ENCODE measurements at places on chromosomes 13 and 19.

DNA sequence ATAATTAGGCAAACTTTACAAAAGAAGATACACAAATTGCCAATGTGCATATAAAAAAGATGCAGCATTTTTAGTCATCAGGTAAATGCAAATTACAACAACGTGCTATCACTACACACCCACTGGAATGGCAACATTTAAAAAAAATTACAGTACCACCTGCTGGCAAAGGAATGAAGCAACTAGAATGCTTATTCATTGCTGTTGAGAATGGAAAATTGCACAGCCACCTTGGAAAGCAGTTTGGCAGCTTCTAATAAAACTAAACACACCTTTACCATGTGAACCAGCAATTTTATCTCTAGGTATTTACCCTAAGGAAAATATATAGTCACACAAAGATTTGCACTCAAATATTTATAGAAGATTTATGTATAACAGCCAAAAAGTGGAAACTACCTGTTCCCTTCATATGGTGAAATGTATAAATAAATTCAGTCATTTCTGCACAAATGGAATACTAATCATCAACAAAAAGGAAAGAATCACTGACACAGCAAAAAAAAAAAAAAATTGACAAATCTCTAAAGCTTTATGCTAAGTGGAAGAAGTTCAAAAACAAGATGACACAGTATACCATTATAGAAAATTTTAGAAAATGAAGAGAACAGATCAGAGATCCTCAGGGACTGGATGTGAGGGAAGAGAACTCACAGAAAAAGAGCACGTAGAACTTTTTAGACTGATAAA is 30.3 kb downstream of the OXGR1 start:
- no peak for DNase-seq

DNA sequence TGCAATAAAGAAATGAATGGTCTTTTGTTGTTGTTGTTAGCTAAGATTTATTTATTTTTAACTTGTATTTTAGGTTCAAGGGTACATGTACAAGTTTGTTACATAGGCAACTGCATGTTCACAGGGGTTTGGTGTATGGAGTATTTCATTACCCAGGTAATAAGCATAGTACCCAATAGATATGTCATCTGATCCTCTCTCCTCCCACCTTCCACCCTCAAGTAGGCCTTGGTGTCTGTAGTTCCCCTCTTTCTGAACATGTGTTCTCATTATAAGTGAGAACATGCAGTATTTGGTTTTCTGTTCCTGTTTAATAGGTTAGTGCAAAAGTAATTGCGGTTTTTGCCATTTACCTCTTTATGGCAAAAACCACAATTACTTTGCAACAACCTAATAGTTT is 554.1 kb downstream of the TBC1D4 start:
- DNase-seq: no peak

GRCh38 chr13:73872397-73872796 is 261.8 kb downstream of the KLF12 start:
- DNase-seq: no peak

- no peak for DNase-seq
Observed at GRCh38 chr19:52206481-52206880, 16.6 kb downstream of the PPP2R1A start.

GRCh38 chr19:2610637-2611482 is 91.6 kb downstream of the GNG7 start:
- DNase-seq: peak; percentile 85

DNA sequence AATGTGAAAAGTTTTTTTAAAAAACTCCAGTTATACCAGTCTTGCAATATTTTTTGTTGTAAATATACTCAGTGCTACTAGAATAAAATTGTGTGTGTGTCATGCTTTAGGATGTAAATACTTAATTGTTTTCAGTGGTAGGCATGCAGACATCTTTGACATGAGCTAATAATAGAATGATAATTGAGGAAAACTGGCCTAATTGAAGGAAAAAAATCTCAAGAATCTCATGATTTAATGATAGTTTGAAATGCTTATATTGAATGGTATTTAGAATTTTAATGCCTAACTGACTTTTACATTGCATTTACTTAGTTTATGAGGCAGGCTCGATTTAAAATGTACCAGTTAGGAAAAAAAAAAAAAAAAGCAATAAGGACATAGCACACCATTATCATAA is 3.2 kb upstream of the MAB21L1 start:
- DNase-seq: no peak

DNA sequence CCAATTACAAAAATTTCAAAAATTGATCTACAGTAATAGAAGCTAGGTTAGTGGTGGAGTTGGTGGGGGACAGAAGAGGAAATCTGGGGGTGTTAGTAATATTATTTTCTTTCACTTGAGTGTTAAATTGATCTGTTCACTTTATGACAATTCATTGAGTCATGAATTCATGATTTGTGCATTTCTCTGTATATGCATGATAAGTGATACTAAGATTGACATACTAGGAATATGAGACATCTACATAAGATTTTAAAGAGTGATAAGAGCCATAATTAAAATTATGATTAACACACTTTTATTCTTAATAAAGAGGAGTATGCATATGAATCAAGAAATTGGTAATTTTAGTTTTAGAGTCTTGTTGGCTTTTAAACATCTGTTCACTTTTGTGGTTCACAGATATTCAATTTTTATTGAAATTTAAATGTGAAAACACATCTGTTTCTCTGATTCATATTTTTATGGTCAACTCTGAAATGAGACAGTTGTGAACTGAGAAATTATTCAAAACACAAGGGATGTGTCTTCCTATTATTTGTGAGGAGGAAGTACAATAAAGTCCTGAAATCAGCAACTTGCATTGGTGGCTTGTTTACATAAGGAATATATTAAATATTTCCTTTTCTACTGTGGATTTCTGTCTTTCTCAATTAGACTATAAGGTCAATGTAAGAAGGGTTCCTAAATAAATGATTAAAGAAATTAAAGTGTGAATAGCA is 196.5 kb downstream of the ITGBL1 start:
- no peak for DNase-seq

- no peak for DNase-seq
Observed at GRCh38 chr13:43543331-43543730, 243.4 kb downstream of the ENOX1 start.

All from hematopoietic multipotent progenitor cell treated with erythropoietin and hydrocortisone succinate and interleukin-3 and kit ligand, for 6 days (in vitro differentiated cells).